Caki2 (cell line): ENCODE measurements at places on chromosomes 12 and 14. TPM values are rescaled to one million over a fixed set of nuclear protein-coding genes. Genes with fewer than 3 reads are reported as not detected.

- no peak for DNase-seq
Measured at GRCh38 chr12:59365133-59365532, 230.7 kb upstream of the SLC16A7 start.

- DNase-seq, result no peak
Measured at GRCh38 chr14:98510392-98510791, 761.6 kb downstream of the BCL11B start.

The VRTN gene
- 0.03 TPM in 1 of 2 replicates, not detected in the other for total RNA-seq

The VAMP1 gene
- total RNA-seq, result 11.0 and 16.2 TPM in 2 replicates
